ENCODE measurements at places on chromosomes 6 and 20.

DNA sequence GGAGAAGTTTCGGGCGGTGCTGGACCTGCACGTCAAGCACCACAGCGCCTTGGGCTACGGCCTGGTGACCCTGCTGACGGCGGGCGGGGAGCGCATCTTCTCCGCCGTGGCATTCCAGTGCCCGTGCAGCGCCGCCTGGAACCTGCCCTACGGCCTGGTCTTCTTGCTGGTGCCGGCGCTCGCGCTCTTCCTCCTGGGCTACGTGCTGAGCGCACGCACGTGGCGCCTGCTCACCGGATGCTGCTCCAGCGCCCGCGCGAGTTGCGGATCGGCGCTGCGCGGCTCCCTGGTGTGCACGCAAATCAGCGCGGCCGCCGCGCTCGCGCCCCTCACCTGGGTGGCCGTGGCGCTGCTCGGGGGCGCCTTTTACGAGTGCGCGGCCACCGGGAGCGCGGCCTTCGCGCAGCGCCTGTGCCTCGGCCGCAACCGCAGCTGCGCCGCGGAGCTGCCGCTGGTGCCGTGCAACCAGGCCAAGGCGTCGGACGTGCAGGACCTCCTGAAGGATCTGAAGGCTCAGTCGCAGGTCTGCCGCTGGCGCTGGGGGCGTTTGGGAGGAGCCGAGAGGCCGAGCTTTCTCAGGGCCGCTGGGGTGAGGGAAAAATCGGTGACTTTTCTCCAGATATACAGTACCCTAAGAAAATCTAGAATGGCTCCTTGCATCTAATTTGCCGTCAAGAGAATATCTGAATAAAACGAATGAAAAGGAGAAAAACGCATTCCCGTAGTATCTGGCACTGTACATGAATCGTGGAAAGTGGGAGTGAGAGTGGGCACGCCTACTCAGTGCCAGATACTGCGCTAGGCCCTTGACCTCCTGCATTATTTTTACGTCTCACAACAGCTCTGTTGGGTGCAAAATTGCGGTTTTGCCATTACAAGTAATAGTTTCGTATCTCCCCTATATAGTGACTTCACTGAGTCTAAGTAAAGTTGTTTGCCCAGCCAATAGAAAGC is 1.0 kb downstream of the CALHM6 start:
- DNase-seq = peak; percentile 59

DNA sequence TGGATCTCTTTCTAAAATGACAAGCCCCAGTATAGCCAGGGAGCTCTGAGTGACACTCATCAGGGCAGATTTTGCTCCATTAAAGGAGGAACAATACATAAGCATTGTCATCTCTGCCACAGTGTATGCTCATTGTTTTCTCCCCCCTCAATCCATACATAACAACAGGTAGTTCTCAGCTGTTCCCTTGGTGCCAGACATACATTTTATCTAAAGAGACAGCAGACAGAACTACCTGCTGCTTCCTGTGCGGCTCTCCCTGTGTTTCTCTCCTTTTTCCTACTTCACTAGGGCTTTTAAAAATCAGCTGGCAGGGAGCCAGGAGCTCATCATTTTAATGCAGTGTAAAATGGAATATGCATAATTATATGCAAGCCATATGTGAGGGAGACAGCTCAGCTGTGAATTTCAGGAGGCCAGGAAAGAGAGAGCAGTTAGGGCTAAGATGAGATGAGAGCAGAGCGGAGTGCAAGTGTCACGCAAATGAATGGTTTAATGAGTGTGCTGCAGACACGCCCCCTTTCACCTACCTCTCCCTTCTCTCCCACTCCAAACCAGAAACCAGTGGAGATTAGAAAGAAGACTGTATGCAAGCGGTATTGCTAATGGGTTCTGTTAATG is 96.0 kb downstream of the SOBP start:
- DNase-seq = no peak

DNA sequence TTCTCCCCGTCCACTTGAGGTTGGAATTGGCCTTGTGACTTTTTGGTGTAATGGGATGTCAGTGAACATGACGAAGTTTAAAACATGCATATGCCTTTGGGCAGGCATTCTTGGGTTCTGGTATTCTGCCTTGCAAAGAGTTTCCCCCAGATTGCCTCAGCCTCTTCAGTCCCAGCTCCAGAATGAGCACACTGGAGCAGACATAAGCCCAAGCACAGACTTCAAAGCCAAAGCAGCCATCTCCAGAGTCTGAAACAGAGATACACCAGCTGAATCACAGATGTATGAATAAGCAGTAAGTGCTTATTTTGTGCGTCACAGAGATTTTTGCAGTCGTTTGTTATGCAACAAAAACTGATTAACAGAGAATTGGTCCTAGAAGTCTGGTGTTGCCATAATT is 546.0 kb downstream of the FRK start:
- no peak for DNase-seq

GRCh38 chr6:95431637-95432228 is 145.6 kb upstream of the MANEA start:
- DNase-seq = no peak

- DNase-seq = no peak
Measured at GRCh38 chr20:25006431-25007167, 14.0 kb upstream of the APMAP start.

DNA sequence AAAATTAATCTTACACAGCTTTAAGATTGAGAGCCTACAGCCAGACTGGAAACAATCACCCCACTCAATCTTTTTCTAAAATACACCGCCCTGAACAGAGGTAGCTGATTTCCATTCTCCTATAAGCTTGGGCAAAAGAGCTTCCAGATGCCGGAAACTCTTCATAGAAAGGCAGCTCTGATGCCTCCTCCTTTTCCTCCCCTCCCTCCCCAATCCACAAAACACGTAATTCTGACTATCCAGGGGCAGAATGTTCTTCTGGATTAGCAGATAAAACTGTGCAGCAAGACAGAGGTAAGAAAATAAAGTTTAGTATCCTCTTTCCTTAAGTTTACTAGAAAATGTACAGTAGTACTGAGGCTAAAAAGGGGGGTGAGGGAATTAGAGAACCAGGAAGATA is 15.8 kb downstream of the ADNP start:
- no peak for DNase-seq

DNA sequence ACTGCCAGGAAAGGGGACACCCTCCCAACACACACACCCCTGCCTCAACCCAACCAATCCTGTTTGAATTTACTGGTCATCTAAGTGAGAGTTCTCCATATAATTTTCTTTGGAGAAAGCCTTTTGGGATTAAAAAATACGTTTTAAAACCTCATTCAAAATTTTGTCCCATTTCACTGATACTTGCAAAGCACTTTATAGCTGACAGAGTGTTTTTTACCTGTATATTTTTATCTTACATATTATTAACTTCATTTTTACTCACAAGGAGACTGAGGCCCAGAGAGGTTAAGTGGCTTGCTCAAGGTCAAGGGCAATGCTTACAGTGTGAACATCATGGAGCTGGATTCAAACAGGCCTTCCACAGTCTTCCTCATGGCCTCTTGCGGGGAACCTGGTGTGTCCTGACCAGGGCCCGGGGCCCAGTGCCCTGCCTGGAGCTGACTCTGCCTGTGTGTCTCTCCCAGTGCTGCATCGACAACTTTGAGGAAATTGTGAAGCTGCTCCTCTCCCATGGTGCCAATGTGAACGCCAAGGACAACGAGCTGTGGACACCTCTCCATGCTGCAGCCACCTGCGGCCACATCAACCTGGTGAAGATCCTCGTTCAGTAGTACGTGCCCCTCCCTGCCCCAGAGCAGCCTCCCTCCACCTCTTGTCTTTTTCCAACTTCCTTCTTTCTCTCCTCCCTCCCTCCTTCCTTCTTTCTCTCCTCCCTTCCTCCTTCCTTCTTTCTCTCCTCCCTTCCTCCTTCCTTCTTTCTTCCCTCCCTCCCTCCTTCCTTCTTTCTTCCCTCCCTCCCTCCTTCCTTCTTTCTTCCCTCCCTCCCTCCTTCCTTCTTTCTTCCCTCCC is 30.9 kb upstream of the FAM83D start:
- DNase-seq = no peak

DNA sequence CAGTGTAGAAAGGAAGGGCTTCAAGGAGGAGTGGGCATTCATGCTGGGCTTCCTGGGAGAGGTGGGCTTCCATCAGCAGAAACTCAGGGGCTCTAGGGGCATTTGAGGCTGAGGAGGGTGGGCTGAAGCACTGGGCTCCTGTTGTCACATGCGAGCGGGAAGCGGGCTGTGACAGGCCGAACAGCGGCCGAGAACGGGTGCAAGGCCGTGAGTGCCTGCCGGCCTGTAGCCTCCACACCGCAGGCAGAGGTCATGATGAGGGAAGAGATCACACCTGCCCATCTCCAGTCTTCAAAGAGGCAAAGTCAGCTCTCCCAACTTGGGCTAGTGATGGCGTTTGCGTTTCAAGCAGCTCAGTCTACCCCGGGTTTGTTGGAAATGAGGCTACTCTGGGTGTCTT is 880 bp downstream of the TTLL2 start:
- DNase-seq = no peak

GRCh38 chr6:70686548-70687133 is 19.0 kb downstream of the SMAP1 start:
- peak; percentile 54 for DNase-seq

DNA sequence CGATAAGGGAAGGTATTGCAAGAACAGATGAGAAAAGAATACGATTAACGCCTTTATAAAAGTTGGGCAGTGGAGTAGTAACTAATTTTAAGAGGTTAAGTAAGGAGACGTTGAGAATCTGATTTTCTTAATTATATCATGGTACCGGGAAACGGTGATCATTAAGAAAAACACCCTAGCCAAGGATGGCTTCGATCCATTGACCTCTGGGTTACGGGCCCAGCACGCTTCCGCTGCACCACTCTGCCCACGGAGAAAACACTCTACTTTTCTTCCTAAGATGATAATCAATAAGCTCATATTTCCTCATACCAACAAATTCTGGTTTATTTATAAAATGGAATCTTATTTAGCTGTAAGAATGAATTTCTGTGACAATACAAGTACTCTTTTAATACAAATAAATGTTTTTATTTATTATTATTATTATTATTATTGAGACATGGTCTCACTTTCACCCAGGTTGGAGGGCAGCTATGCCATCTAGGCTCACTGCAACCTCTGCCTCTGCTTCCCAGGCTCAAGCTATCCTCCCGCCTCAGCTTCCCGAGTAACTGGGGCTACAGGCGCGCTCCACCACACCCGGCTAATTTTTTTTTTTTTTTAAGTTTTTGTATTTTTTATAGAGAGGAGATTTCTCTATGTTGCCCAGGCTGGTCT is 8.3 kb downstream of the POM121L2 start:
- no peak for DNase-seq

- DNase-seq = no peak
Measured at GRCh38 chr6:98975421-98975820, 27.7 kb upstream of the FBXL4 start.

- no peak for DNase-seq
Measured at GRCh38 chr6:33410711-33411631, at the start of gene PHF1. PHF1 (plus strand) TSS chr6:33411014; CDS start chr6:33412264, 1,250 bp downstream.

DNA sequence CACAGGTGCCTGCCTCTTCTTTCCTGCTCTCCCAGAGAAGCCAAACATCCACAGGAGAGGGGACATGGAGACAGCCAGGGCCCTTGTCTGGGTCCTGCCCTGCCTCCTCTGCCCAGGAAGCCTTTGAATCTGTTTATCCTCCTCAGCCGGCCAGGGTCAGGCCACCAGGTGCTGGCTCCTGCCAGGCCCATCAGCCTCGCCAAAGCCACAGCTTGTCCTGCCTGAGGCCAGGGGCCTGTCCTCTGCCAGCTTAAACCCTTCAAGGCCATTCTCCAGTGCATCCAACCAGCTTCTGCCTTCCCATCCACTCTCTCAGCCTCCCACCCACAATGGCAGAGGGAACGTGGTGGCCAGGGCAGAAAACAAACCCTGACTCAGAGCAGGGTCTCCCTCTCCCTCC is 254.6 kb downstream of the ANKRD60 start:
- DNase-seq = no peak

GRCh38 chr20:31863296-31864085 is 6.8 kb downstream of the DUSP15 start:
- no peak for DNase-seq

- DNase-seq = no peak
Measured at GRCh38 chr6:37858363-37858762, 38.8 kb downstream of the ZFAND3 start.

DNA sequence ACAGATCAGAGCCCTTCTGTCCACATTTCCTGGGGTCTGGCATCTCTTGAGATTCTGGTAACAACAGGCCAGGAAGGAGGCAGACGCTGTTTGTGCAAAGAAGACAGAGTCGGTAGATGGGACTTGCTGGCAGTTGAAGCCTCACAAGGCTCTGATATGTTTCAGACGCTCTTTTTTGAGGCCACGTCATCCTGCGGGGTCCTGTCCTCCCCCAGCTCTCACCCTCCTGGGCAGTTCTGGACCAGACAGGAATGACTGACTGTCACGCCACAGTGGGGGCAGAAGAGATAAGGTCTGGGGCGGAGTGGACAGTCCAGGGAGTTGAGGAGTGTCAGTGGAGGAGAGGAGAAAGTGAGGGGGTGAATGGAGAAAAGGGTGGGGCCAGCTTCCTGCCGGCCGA is 87.1 kb upstream of the SULF2 start:
- DNase-seq = no peak

DNA sequence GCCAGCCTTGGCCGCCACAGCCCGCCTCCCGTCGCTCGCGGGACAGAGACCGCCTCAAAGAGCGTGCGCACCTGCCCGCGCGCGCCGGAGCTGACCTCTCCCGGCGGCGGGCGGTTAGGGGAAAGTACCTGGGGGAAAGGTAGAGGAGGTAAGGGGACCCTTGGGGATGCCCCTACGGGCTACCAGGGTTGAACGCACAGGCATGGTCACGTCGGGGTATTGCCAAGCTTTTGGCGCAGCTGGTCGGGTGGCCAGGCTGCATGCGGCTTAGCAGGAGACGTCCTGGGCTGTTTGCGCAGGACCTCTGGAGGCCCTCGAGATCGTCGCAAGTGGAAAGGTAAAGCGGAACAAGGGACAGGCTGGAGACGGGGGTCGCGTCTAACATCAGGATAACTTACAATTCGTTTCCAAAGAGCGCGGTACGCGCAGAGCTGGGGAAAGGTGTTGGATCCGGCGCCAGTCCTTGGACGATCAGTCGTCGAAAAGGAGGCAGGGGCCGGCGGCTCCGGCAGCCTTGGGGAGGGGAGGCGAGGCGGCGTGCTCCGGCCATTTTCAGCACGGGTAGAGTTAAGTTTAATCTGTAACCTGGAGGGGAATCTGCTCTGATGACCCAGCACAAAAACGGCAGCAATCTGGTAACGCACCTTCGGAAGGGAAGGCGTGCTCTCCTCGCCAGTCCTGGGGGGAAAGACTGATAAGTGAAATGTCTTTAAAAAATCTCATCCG is 9.0 kb downstream of the GNAS-AS1 start:
- no peak for DNase-seq

Data from stimulated activated naive CD4-positive, alpha-beta T cell (primary cell).